ENCODE measurements at places on chromosomes 13 and 19. TPM values are rescaled to one million over a fixed set of nuclear protein-coding genes. Genes with fewer than 3 reads are reported as not detected.

MYADM gene
- 31.2 TPM for total RNA-seq

CFAP97D2 gene
- not detected for total RNA-seq

RASAL3 gene
- total RNA-seq: not detected

PLVAP gene
- not detected for total RNA-seq

MEDAG gene
- total RNA-seq: 75.3 TPM

LILRA1 gene
- total RNA-seq: not detected

CLC gene
- total RNA-seq: not detected

WDR87 gene
- not detected for total RNA-seq

LNX2 gene
- total RNA-seq: 11.9 TPM

KANK2 gene
- total RNA-seq: 262 TPM

ZNF582 gene
- 3.7 TPM for total RNA-seq

C19orf18 gene
- total RNA-seq: not detected

NLRP4 gene
- not detected for total RNA-seq

TMPRSS9 gene
- not detected for total RNA-seq

TYROBP gene
- total RNA-seq: not detected

SIGLEC5 gene
- not detected for total RNA-seq

NCAN gene
- total RNA-seq: not detected

FSD1 gene
- total RNA-seq: 1.4 TPM

ADGRE3 gene
- total RNA-seq: not detected

FREM2 gene
- not detected for total RNA-seq

COL4A2 gene
- total RNA-seq: 79.6 TPM

KCNRG gene
- total RNA-seq: 0.22 TPM

CACNA1A gene
- total RNA-seq: 9.1 TPM

DACT3 gene
- total RNA-seq: 2.6 TPM

ZNF723 gene
- not detected for total RNA-seq

LIG4 gene
- 8.5 TPM for total RNA-seq

ZNF473 gene
- 8.6 TPM for total RNA-seq

MIR17HG gene
- total RNA-seq: 3.2 TPM

SYNGR4 gene
- total RNA-seq: not detected

RINL gene
- 3.9 TPM for total RNA-seq

TIMM13 gene
- 22.7 TPM for total RNA-seq

SLC17A7 gene
- total RNA-seq: under 0.01 TPM

LGI4 gene
- not detected for total RNA-seq

CADM4 gene
- total RNA-seq: 0.26 TPM

Data from articular chondrocyte of knee joint (primary cell).